ENCODE measurements at places on chromosomes 12 and 14.

DNA sequence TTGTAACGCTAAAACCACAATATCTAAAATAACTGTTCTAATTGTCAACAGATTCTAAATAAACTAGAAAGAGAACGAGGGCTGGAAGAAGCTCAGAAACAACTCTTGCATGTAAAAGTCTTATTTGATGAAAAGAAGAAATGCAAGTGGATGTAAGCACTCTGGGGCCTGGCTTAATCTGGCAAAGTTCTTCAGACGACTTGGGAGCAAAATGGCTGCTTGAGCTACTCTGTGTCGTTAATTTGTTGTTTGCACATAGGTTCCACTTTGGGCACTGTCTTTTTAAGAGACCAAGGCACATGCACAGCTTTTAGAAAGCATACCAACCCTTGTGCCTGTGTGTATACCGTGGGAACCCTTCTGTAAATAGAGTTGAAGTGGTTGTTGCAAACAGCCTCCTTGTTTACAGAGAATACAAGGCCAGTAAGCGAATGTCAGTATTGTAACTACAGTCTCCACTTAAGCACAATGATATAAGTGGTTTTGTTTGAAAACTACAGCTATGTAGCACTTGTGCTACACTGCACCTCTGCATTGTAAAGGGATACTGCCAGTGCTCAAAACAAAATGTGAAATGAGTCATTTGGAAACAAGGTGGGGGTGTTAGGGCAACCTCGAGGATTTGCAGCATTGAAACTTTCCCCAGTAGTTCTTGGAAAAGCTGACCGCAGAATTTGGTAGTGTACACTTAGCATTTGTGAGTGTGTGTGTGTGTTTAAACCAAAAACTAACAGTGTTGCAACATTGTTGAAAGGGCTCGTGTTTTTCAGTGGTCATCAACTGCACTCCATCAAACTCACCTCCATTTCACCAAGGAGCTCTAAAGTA lies 154.3 kb downstream of the CEP83 start:
- no peak for DNase-seq

GRCh38 chr12:58238411-58238810 lies 297.0 kb downstream of the ATP23 start:
- no peak for DNase-seq

GRCh38 chr12:116346222-116346621 lies 68.7 kb upstream of the MED13L start:
- no peak for DNase-seq

DNA sequence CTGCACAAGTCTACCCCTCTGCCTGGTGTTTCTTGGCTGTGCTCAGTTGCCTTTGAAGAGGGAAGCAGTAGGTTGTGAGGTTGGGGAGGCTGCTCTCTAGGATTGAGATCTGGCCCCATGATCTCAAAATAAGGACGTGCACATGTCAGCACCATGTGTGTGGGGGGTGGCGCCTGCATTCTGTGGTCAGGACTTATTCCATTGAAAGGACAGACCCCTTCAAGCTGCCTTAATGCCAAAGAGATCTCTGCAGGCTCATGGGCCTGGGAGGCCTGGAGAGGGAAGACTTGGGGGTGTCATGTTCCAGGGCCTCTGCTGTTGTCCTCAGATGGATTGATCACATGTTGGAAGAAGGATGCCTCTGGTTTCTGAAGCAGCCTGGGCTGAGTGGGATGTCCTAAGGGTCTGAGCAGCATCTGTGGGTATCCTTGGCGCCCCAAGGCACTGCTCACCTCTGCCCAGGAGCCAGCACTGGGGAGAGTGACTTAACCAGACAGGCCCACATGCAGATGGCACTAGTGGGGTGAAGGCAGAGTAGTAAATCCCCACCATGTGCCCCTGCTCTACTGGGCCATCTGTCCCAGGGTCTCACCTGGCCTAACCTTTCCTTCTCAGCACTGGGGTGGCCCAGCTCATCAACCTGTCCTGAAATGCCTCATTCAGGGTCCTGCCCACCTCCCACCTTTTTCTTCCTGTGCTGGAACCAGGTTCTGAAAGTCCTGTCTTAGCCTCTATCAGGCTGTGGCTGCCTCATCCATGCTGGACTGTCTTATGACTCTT lies 118.9 kb downstream of the ADGRD1 start:
- DNase-seq, result no peak

GRCh38 chr14:39179042-39179441 lies 4.0 kb downstream of the PNN start:
- no peak for DNase-seq

GRCh38 chr12:3560295-3560620 lies 69.3 kb downstream of the PRMT8 start:
- no peak for DNase-seq

- DNase-seq, result no peak
Observed at GRCh38 chr14:90811641-90812040, 4.6 kb downstream of the TTC7B start.

GRCh38 chr12:92702754-92703679 lies at the start of gene PLEKHG7:
Gene PLEKHG7, plus strand, starts transcription at chr12:92702989. Its CDS starts 3,643 bp downstream, at chr12:92706632.
- DNase-seq, result no peak

- no peak for DNase-seq
Observed at GRCh38 chr12:22689876-22690275, 64.9 kb downstream of the ETNK1 start.

- no peak for DNase-seq
Observed at GRCh38 chr12:131507881-131508280, 203.0 kb upstream of the SFSWAP start.
